ENCODE measurements at places on chromosomes 5 and 9.

- DNase-seq, result no peak
Observed at GRCh38 chr5:68547622-68548021, 332.1 kb downstream of the PIK3R1 start.

DNA sequence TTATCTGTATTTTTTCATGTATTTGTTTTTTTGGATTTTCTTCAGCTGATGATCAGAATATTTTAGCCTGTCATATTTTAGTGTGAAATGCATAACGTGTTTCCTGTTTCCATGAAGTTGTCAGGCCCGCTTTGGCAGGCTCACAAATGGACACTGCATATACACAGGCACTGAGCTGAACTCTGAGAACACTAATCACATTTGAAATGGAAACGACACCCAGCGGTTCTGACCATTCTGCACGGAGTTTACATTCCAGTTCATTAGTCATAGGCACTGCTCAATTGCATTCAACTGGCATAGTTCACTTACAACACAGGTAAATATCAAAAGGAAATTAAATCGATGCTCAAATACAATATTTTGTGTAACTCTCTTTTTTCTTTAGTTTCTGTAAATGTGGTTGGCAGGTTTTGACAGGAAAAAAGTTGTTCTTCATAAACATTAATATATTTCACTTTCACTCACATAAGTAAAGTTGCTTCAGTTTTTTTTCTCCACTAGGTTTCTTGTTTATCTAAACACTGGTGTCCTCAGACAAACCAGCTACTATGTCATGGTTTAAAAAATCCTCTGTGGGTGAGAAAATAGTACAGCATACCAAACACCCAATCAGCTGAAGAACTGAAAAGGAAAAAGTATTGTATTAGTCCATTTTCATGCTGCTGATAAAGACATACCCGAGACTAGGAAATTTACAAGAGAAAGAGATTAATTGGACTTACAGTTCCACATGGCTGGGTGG is 559.0 kb upstream of the DAP start:
- no peak for DNase-seq

DNA sequence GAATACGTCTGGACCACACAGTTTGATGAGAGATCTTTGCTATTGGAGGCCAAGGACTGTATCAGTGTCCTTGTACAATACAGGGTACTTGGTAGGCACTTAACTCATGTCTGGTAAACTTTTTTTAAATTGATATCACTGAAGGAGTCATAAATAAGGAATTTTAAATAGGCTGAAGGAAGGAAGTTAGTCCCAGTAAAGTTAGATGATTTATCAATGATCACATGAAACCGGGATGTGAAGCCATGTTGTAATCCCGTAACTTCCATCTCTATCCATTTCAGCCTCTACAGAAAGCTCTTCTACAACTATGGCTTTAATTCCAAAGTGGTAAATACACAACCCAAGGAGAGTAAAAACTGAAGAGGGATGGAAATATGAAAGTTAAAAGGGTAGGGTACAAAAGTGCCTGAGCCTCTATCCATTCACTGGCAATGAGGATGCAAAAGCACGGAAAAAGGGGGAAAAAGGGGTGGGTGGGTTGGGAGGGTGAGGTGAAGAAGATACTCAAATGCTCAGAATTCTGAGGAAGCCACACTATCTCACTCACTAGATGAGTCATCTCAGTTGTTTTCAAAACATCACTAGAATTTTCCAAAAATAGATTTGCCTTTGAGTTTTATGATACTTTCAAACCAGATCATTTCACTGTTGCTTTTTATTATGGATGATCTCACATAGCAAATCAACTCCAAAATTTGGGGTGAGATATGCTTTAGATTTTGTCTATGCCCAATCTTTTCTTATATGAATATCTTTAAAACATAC is 1053.5 kb downstream of the NR2F1-AS1 start:
- no peak for DNase-seq

- DNase-seq, result no peak
Observed at GRCh38 chr9:26210338-26210851, 532.2 kb upstream of the TUSC1 start.

- DNase-seq, result no peak
Observed at GRCh38 chr9:97923529-97924108, 1.3 kb upstream of the TRMO start.

GRCh38 chr9:135582541-135582940 is 21.0 kb downstream of the PAEP start:
- no peak for DNase-seq

GRCh38 chr5:39696672-39697398 is 272.1 kb upstream of the DAB2 start:
- DNase-seq, result no peak

- DNase-seq, result no peak
Observed at GRCh38 chr9:90830977-90831376, 29.4 kb downstream of the SYK start.

- no peak for DNase-seq
Observed at GRCh38 chr9:123778232-123778902, 151.6 kb downstream of the DENND1A start.

- DNase-seq, result no peak
Observed at GRCh38 chr5:123000731-123001130, 35.8 kb downstream of the PPIC start.

DNA sequence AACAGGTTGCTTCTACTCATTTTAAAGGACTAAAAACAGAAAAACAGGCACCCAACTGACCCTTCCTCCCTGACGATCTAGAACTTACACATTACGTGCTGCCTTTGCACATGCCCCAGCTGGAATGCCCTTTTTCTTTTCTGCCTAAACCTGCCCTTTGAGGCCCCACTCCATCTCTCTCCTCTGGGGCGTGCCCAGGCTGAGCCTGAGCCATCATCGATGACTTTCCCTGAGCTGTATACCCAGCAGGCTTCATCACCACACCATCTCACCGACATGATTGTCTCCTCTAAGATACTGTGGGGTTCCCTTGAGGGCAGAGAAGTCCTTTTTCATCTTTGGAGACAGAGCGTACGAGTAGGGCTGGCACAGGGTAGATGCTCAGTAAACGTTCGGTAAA is 24.1 kb upstream of the GABBR2 start:
- DNase-seq, result no peak

- DNase-seq, result no peak
Observed at GRCh38 chr9:73742412-73742811, 590.7 kb downstream of the ANXA1 start.

DNA sequence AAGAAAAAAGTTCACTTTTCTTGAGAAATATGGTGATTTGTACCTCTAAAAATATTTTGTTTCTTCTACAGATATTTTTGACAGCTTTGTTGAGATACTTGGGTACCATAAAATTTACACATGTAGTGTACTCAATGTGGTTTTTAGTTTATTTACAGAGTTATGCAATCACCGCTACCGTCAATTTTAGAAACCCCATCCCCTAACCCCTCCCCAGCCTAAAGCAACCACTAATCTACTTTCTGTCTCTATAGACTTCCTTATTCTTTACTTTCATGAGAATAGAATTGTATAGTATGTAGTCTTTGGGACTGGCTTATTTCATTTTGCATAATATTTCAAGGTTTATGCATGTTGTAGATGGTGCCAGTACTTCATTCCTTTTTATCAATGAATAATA is 45.0 kb upstream of the TDRD7 start:
- DNase-seq, result no peak

- no peak for DNase-seq
Observed at GRCh38 chr5:169065400-169065799, 235.5 kb downstream of the SLIT3 start.

GRCh38 chr9:14245901-14246525 is 67.9 kb downstream of the NFIB start:
- no peak for DNase-seq

DNA sequence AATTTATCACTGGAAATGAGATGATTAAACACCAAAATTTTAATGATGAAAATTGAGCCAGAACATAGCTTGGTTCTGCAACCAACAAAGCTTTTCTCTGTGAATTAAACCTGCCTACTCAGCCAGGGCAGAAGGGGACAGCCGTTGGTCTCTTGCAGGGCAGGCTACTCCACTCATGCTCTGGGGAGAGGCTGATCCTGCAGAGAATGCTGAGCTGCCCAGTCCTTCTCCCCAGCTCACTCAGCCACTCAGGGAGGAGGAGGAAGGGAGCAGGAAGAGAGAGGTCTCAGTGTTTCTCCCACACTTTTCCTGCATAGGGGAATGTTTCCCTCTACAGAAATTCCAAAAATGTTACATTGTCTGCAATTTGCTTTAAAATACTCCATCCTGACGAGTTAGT is 40.4 kb upstream of the HMHB1 start:
- no peak for DNase-seq

DNA sequence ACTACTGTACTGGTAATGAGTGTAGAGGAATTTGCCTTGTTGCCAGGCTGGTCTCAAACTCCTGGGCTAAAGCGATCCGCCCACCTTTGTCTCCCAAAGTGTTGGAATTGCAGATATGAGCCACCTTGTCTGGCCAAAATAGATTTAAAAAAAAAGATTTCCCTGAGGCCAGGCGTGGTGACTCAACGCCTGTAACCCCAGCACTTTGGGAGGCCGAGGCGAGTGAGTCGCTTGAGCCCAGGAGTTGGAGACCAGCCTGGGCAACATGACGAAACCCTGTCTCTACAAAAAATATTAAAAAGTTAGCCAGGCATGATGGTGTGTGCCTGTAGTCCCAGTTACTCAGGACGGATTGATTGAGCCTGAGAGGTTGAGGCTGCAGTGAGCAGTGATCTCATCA is 62.5 kb downstream of the IPO11 start:
- DNase-seq, result no peak

- no peak for DNase-seq
Observed at GRCh38 chr5:96300976-96301375, 132.1 kb downstream of the PCSK1 start.

- DNase-seq, result no peak
Observed at GRCh38 chr5:88613051-88613450, 269.9 kb downstream of the MEF2C start.

GRCh38 chr5:32129074-32129598 is 45.0 kb downstream of the GOLPH3 start:
- DNase-seq, result no peak

GRCh38 chr9:127854184-127854806 is at the start of gene ENG:
TSS of gene ENG (minus strand) at chr9:127854658. CDS start at chr9:127854355, 303 bp downstream.
- no peak for DNase-seq

DNA sequence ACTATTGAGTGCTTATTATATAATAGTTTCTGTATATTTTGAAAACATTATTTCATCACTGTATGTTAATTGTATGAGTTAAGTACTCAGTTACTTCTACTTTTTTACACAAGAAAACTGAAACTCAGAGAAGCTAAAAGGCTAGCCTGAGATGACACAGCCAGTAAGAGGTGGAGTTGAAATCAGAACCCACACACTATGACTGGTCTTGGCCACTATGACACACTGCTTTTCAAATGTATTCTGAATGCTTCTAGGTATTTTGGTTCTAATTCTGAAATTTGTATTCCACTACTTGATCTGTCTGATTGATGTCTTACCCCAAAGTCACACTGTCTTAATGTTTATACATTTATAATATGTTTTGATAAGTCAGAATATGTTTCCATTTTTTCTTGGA is 181.8 kb downstream of the ZDHHC21 start:
- DNase-seq, result no peak

- no peak for DNase-seq
Observed at GRCh38 chr9:131475956-131476776, 26.6 kb upstream of the POMT1 start.

DNA sequence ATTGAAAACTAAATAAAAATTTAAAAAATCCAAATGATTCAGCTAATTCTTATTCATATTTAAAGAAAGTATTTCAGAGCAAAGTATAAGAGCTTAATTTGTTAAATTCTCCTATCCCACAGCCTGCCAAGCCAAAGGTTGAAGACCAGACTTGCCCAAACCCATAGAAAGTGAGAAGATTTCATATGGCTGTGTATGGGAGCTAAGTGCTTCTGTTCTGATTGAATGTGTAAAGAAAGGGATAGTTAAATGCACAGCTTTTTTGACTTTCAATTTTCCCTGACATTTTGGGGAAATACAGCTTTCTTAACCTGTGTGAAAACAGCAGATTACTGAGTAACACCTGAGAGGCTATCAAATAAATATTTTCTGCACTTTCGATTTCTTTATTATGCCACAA is 125.0 kb upstream of the MTAP start:
- no peak for DNase-seq

DNA sequence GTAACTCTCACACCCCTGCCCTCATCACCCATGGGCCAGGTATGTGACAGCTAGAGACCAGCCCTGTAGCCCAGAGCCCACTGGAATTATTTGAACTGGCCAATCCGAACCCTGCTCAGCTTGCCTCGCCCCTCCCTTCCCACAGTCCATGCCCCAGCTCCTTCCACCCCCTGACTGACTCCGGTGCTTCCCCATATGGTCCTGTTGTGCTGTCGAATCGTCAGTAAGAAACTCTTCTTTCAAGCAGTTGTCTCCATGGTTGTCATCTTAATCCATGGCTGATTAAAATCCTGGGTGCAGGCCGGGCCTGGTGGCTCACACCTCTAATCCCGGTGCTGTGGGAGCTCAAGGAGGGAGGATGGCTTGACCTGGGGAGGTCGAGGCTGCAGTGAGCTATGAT is 118.5 kb downstream of the COL23A1 start:
- DNase-seq, result no peak

DNA sequence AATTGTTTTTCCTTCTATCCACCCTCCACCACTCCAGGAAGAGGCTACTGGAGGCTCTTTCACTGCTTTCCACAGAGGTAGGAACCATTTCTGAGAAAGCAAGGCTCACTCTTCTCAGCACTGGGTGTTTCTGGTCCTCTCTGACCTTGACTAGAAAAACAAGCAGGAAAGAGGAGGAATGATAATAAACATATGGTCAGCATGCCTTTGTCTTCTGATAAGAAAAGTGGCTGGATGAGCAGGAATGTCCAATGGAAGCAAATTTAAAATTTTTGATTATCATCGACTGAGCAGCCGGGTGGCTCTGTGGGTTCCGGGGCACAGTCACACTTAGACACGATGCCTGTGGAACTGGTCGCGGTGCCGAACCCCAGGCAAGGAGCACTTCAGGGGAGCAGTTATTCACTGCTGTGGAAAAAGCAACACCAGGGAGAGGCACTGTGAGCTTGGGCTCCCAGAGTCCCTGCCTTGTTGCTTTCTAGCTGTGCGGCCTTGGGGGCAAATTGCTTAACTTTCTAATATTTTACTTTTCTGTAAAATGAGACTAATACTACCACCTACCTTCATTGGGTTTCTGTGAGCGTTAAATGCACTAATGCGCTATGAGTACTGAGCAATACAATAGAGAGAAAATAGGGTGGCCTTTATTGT is 157.0 kb upstream of the LHFPL2 start:
- DNase-seq, result no peak

DNA sequence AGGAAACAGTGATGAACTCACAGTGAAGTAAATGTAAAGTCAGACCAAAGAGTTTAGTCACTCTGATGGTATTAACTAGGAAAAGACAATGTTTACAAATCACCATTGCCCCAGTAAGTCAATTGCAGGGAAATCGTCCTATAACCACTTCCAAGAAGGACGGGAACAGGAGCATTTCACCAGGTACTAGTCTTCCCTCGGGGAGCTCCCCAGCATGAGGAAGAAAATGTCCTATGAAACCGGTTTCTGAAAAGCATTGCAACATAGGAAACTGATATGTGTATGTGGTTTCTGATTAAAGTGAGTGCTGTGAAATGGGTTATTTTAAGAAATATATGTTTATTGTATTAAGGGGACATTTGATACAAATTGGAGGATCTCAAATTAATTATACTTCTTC is 626.7 kb upstream of the ADAMTS16 start:
- DNase-seq, result no peak

- DNase-seq, result no peak
Observed at GRCh38 chr5:158287643-158288271, 428.8 kb upstream of the CLINT1 start.

- no peak for DNase-seq
Observed at GRCh38 chr9:87602933-87603643, 105.4 kb downstream of the DAPK1 start.

- DNase-seq, result no peak
Observed at GRCh38 chr5:174750711-174751110, 26.3 kb downstream of the MSX2 start.
